ENCODE measurements at places on chromosomes 12 and 14. TPM values are rescaled to one million over a fixed set of nuclear protein-coding genes. Genes with fewer than 3 reads are reported as not detected.

Gene KRT8
- total RNA-seq = 5.6 TPM

Gene TTC9
- total RNA-seq = 0.15 TPM

Gene TAS2R46
- 6.3 TPM for total RNA-seq

Gene TCL1B
- not detected for total RNA-seq

Gene SUSD6
- total RNA-seq = 7.0 TPM

Gene GRIP1
- not detected for total RNA-seq

Gene SSTR1
- total RNA-seq = 1.2 TPM

Gene SPIC
- total RNA-seq = not detected

Gene KRT83
- not detected for total RNA-seq

Gene PSME2
- total RNA-seq = 87.2 TPM

Gene TMEM52B
- total RNA-seq = not detected

Gene KCNA1
- under 0.01 TPM for total RNA-seq

Gene FSCB
- total RNA-seq = not detected

Gene KRT85
- not detected for total RNA-seq

Gene ALG10B
- total RNA-seq = 6.0 TPM

Gene GPR84
- total RNA-seq = not detected

Gene PPP1R36
- total RNA-seq = not detected

Gene FGD4
- total RNA-seq = 19.2 TPM

Gene SLC25A47
- not detected for total RNA-seq

Gene SMIM41
- total RNA-seq = 4.5 TPM

Gene NTN4
- total RNA-seq = 11.1 TPM

Gene ATP2A2
- total RNA-seq = 144 TPM

Gene SLCO1B1
- total RNA-seq = not detected

Gene LTBP2
- total RNA-seq = 248 TPM

Gene MYO1A
- not detected for total RNA-seq

Gene VRK1
- 38.4 TPM for total RNA-seq
